ENCODE measurements at places on chromosomes 3 and 15. TPM values are rescaled to one million over a fixed set of nuclear protein-coding genes. Genes with fewer than 3 reads are reported as not detected.

The C3orf20 gene
- total RNA-seq: not detected

The TJP1 gene
- total RNA-seq: 29.4 TPM

The C3orf85 gene
- not detected for total RNA-seq

The HYAL1 gene
- total RNA-seq: 0.06 TPM

The TM4SF18 gene
- 0.23 TPM for total RNA-seq

The CBLB gene
- total RNA-seq: 10.9 TPM

The SQOR gene
- total RNA-seq: 46.1 TPM

The SEMA3B gene
- 5.0 TPM for total RNA-seq

The CCR3 gene
- total RNA-seq: not detected

The PLSCR5 gene
- not detected for total RNA-seq

The GNAT1 gene
- total RNA-seq: not detected

The MITF gene
- 11.4 TPM for total RNA-seq

The WNT7A gene
- 0.29 TPM for total RNA-seq

The ROBO2 gene
- total RNA-seq: not detected

The VIPR1 gene
- 31.7 TPM for total RNA-seq

The ACOX2 gene
- total RNA-seq: 4.2 TPM

The SUCLG2 gene
- 22.1 TPM for total RNA-seq

The TMC3 gene
- not detected for total RNA-seq

The CPN2 gene
- total RNA-seq: not detected

The ZNF621 gene
- total RNA-seq: 9.9 TPM

The HRG gene
- not detected for total RNA-seq

The SATB1 gene
- 15.4 TPM for total RNA-seq

The LYSMD4 gene
- 3.6 TPM for total RNA-seq
